ENCODE measurements at places on chromosomes 4 and X.

DNA sequence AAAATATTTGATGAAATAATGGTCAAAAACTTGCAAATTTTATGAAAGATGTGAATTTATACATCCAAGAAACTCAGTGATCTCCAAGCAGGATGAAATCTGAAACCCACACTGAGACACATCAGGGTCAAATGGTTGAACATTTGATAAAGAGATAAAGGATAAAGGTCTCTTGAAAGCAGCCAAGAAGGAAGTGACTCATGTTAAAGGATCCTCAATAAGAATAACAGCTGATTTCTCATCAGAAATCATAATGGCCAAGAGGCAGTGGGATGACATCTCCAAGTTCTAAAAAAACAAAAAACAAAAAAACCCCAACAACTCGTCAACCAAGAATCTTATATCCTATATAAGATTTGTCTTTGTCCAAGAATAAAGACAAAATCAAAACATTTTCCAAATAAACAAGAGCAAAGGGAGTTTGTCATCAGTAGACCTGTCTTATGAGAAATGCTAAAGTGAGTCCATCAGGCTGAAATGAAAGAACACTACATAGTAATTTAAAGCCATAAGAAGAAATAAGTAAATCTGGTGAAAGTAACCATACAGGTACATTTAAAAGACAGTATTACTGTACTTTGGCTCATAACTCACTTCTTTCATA is 121.7 kb downstream of the PDS5A start:
- DNase-seq, result no peak

- no peak for DNase-seq
Observed at GRCh38 chr4:81796790-81797528, 325.3 kb upstream of the RASGEF1B start.

- DNase-seq, result no peak
Observed at GRCh38 chrX:15856222-15856587, 1.6 kb upstream of the AP1S2 start.

- no peak for DNase-seq
Observed at GRCh38 chr4:24468071-24468470, 116.3 kb downstream of the DHX15 start.

- DNase-seq, result no peak
Observed at GRCh38 chr4:148283665-148284064, 158.5 kb downstream of the NR3C2 start.

DNA sequence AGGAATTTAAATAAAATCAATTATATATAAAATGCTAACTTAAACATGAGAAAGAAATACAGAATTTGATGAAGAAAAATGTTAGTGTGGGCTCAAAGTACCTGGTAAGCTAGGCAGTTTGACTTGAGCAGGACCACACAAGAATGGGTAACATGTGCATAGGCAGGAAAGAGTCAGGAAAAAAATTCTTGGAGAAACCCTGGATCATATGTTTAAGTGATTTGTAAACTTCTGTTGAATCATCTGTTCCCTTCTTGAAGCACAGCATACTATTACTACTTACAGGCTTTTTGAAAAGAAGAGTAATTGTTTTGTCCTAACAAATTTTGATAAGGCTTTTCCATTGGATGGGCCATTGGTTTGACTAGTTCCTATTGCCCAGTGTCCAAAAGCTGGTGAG is 37.5 kb upstream of the FHDC1 start:
- no peak for DNase-seq

DNA sequence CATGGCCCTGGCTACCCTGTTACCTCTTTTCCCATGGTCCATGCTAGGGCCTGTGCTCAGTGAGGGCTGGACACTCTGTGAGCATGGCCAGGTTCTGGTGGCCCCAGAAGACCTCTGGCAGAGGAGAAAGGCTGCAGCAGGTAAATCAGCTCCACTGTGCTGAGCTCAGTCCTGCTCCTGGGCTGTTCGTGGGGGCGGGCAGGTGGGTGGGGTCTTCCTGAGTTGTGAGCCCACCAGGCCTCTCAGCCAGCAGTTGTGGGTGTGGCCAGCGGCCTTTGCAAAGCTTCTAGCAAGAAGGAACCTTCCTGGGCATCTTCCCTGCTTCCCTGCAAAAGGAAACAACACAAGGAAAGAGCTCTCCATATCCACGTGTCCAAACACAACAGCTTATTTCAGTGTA is 85.3 kb upstream of the STX18 start:
- no peak for DNase-seq

DNA sequence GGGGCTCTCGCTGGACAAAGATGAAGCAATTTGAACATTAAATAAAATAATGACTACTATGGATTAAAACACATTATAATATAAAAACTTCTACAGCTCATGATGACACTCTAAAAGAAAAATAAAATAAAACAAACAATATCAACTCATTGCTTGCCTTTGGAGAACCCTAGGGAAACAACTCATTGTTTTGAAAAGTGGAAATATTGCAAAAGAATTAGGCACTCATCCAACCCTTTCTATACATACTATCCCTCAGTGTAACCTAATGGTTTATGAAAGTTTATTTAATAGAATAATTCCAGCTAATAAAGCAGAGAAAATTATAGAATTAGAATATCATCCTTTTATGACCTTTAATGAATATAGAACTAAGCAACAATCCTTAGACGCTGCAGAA is 718 bp downstream of the RAB40A start:
- no peak for DNase-seq
